Stimulated activated CD4-positive, alpha-beta T cell treated with anti-CD3 and anti-CD28 coated beads, Interleukin-15, amount 100 ng/mL, for 1 hour (primary cell): ENCODE measurements at places on chromosomes 13 and 19.

- no peak for DNase-seq
Observed at GRCh38 chr13:39712626-39713025, 57.2 kb downstream of the COG6 start.

- DNase-seq = no peak
Observed at GRCh38 chr19:46791944-46792343, 3.5 kb upstream of the SLC1A5 start.

- no peak for DNase-seq
Observed at GRCh38 chr13:65638572-65639168, 1591.5 kb downstream of the PCDH9 start.

DNA sequence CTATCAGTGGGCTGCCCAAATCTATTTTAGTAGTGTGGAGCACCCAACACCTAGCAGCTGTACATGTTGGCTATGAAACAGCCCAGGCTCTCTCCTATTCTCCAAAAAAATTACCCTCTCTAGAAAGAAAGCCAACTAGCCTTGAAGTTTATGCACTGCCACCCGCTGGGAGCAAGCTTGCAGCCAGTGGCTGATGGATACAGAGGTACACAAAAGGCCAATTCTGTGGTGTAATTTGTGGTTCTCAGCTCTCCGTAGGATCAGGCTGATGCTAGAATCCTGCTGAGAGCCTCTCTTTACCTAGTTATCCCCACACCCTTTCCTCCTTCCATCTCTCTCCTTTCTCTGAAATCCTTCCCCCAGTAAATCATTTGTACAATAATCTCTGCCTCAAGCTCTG, 1120.7 kb downstream of the DIAPH3 start:
- no peak for DNase-seq

DNA sequence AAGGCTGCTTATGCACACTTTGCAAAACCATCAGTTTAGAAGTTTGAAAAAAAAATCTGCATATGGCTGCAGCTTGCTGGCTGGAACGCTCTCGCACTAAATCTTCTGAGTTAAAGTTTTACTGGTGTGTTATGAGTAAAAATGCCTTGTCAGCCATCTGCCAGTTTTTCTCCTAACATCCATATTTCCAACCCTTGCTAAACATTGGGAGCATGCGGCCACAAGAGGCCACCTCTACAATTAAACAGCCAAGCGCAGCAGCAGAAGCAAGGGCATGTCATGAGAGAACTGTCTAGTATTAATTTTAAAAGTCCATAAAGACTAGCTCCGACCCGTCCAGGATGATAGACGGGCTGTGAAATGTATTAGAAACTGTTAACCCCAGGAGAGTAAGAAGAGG, 248.3 kb downstream of the TSHZ3 start:
- no peak for DNase-seq

DNA sequence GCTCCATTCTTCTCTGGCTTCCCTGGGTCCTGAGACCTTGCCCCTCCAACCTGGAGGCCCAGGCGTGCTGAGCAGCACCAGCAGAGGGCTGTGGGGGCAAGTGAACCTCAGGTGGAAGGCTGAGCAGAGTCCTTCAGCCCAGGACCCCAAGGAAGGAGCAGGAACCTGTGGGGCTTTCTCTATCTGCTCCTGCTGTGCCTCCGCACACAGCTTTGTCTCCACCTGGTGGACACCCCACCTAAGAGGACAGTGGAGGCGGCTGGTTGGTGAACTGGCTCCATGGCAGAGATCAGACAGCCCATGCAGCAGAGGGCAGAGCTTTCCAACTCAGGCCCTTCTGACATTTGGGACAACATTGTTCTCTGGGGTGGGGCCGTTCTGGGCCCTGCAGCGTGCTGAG, 19.7 kb downstream of the ZFR2 start:
- no peak for DNase-seq

- DNase-seq = no peak
Observed at GRCh38 chr13:42680748-42681147, 100.6 kb upstream of the FAM216B start.

DNA sequence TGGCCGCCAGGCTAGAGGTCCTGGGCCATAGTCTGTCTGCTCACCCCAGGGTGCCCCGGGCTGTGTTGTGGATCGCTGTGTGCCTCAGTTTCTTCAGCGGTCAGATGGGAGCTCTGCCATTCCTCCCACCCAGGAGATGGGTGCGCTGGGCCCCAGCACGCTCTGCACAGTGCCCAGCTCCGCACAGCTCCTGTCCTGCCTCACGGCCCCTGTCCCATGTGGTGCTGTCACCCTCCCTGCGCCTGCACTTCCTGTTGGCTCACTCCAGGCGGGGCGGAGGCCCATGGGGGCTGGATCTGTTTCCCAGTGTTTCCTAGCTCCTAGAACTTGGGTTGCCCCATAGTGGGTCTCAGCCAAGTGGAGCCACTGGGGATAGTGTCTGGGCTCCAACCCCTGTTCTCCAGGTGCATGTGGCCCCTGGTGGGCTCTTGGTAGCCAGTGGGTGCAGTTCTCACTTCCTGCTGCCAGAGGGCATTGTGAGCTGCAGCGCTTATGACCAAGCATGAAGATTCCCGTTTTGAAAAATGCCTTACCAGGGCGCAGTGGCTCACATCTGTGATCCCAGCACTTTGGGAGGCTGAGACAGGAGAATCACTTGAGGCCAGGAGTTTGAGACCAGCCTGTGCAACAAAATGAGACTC, 69.8 kb downstream of the KDM4B start:
- DNase-seq = no peak

DNA sequence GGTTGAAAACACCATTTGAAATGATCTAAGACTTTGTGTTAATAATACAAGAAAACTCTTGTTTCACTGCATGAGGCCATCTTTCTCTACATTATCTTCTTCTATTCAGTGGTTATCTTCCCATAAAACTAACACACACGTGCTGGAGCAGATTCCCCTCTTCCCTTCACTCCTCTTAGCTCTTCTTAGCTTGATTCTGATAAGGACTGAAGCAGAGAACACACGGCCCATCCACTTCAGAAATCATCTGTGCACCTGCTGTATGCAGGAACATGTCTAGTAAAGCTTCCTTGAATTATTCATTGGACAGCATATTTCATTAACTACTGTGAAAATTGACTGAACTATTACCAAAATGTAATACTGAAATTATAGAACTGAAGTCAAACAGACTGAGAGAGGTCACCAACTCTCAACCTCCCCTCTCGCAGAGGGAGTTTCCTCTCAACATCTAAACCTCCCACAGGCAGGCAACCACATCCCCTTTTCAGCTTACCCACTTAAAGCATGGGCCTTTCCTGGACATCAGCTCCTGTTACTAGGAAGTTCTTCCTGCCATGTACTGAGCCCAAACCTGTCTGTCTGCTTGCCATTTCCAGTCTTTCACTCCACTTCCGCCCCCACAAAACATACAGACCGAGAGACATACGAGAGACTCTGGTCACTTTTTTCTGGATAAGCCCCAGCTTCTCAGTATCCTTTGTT, 113.9 kb downstream of the CRYL1 start:
- DNase-seq = no peak

GRCh38 chr19:48290771-48291488, 21.0 kb downstream of the ZNF114 start:
- DNase-seq = peak; percentile 51

- DNase-seq = no peak
Observed at GRCh38 chr13:110811771-110812120, 98.2 kb downstream of the ING1 start.

- no peak for DNase-seq
Observed at GRCh38 chr13:57624565-57625435, 6.7 kb upstream of the PCDH17 start.

GRCh38 chr19:19033176-19033425, 216 bp downstream of the SUGP2 start:
- no peak for DNase-seq

GRCh38 chr13:64413529-64413928, 2816.6 kb downstream of the PCDH9 start:
- DNase-seq = no peak

GRCh38 chr19:19420570-19421298, 15.3 kb downstream of the GATAD2A start:
- no peak for DNase-seq

- DNase-seq = no peak
Observed at GRCh38 chr13:100630555-100630954, 42.0 kb upstream of the GGACT start.

- DNase-seq = no peak
Observed at GRCh38 chr13:26749285-26749684, 11.3 kb downstream of the GPR12 start.

DNA sequence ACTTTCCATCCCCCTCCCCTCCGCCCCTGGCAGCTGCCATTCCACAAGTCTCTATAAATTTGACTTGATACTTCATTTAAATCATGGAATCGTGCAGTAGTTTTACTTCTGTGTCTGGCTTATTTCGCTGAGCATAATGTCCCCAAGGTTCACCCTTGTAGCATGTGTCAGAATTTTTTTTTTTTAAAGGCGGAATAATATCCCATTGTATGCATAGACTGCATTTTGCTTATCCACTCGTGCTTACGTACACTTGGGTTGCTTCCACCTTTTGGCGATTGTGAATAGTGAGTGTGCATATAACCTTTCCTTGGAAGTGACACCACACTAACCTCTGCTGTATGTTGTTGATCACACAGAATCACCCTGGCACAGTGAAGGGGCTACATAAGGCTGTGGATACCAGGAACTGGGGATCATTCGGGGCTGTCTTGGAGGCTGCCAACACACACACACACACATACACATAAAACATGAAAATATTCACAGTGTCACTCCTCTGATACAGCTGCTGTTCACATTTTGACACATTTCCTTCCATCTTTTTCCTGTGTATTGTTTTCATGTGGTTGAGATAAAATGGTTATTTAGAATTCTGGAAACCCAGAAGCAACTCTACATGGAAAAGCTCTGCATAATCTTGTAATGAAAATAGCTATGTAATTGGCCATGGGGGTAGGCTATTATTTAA, 13.3 kb downstream of the ZNF71 start:
- no peak for DNase-seq

DNA sequence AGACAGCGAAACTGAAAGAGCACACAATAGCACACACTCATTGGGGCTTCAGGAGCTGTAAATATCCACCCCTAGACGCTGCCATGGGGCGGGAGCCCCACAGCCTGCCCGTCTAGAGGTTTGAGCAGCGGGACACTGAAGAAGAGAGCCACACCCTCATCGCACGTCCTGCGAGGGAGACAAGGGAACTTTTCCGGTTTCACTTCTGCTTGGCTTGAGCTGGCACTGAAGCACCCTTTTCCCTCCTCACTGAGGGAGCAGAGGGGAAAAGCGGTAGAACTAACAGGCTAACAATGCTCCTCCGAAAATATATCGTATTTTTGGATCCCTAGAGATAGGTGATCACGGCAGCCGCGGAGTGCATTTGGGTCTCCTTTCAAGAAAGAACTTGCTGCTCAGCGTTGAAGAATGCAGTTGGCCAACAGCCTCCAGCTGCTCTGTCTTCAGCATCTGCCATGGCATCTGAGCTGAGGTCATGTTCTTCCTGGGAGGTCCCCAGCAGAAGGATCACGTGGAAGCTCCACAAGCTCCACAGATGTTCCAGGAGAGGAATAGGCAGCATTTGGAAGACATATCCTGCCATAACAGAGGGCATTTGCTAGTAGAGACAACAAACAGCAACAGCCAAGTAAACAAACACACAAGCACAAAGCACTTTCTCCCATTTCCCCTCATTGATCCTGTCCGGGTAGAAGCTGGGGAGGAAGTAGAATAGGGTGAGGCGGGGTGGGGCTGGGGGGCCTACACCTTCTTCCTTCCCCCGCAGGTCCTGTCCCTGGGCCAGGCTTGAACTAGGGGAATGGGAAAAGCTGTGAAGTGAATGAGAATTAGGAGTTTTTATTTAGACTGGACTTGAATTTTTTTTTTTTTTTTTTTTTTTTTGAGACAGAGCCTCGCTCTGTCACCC, 44.8 kb upstream of the ALOX5AP start:
- DNase-seq = no peak

DNA sequence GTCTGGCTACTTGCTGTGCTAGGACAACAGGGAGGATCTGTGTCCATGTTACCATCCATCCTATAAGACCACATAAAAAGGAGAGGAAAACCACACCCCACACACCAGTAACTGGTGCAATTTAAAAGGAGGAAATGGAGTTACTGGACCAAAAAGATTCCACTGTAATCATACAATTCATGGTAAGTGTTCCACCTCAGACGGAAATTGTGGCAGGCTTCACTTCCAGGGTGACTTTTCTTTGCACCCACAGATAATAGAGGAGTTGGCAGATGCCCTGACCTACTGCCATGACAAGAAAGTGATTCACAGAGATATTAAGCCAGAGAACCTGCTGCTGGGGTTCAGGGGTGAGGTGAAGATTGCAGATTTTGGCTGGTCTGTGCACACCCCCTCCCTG, 2.4 kb downstream of the AURKC start:
- DNase-seq = no peak

DNA sequence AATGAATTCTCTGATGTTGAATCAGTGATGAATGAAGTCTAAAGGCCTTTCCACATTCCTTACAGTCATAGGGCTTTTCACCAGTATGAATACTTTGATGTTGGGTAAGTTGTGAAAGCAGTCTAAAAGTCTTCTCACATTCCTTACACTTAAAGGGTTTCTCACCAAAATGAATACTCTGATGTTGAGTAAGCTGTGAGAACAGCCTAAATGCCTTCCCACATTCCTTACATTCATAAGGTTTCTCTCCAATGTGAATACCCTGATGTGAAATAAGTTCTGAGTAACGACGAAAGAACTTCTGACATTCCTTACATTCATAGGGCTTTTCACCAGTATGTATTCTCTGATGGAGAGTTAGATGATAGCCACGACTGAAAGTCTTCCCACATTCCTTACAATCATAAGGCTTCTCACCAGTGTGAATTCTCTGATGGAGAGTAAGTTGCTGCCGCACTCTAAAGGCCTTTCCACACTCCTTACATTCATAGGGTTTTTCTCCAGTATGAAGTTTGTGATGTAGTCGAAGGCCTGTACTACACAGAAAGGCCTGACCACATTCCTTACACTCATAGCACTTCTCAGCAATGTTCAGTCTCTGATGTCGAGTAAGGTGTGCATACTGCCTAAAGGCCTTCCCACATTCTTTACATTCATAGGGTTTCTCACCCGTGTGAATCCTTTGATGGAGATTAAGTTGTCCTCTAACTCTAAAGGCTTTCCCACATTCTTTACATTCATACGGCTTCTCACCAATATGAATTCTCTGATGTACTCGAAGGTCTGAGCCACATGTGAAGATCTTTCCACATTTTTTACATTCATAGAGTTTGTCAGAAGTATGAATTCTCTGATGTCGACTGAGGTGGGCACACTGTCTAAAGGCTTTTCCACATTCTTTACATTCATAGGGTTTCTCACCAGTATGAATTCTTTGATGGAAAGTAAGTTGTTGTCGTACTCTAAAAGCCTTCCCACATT, 19.9 kb downstream of the ZFP30 start:
- DNase-seq = no peak

GRCh38 chr19:50269653-50270052, 59.5 kb downstream of the KCNC3 start:
- no peak for DNase-seq

- no peak for DNase-seq
Observed at GRCh38 chr13:35830850-35831450, 300.2 kb downstream of the DCLK1 start.
